ENCODE measurements at places on chromosomes 16 and 17. TPM values are rescaled to one million over a fixed set of nuclear protein-coding genes. Genes with fewer than 3 reads are reported as not detected.

- no peak for DNase-seq
These were observed 2.7 kb downstream of the TBCD start for GRCh38 chr17:82754297-82755208.

DNA sequence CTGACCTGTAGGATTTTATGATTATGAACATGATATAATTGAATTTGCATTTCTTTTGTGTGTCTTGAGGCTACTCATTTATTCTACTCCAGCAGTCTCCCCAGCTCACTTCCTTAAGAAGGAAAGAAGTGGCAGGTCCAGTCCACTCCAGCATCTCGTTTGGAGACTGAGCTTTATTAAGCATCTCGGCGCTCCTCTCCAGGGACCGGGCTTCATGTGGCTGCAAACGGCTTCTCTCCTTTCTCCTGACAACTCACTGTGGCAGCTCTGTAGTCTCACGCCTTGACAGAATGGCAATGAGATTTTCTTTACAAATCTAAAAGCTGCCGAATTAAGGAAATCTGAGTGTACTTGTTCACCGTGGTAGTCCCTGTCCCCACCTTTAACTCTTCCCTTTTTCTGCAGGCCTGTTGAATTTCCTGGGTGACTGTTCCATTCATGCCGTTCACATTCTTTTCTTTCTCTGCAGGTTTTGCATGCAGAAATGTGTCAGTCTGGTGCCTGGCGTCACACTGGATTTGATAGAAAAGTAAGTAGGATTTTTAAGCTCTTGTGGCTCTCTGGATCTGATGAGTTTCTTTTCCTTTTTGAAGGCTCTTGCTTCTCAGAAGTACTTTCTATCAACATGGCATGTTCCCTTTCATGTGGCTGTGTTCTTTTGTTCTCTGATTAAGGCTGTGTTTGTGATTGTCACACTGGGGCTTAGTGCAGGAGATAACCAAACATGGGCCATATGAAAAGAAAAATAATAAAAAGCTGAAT, 200.5 kb upstream of the CHMP6 start:
- no peak for DNase-seq

Gene KIAA0513
- 1.6 TPM for polyA plus RNA-seq

- no peak for DNase-seq
These were observed 571.0 kb upstream of the EEF2KMT start for GRCh38 chr16:5668553-5668952.

Gene XAF1
- 15.2 TPM for polyA plus RNA-seq

- no peak for DNase-seq
These were observed 63.2 kb upstream of the TRAP1 start for GRCh38 chr16:3780570-3780969.

- no peak for DNase-seq
These were observed 1362.0 kb downstream of the CDH8 start for GRCh38 chr16:60674241-60674640.

GRCh38 chr17:75996665-75997590, 3.7 kb upstream of the CDK3 start:
- peak; percentile 22 for DNase-seq

- DNase-seq: no peak
These were observed 21.3 kb downstream of the CIBAR2 start for GRCh38 chr16:85090873-85091521.

GRCh38 chr16:76837872-76838271, 353.1 kb upstream of the MON1B start:
- DNase-seq: no peak

Gene SLC5A10
- polyA plus RNA-seq: 0.12 TPM

GRCh38 chr17:68352041-68352440, 60.7 kb downstream of the ARSG start:
- DNase-seq: no peak

DNA sequence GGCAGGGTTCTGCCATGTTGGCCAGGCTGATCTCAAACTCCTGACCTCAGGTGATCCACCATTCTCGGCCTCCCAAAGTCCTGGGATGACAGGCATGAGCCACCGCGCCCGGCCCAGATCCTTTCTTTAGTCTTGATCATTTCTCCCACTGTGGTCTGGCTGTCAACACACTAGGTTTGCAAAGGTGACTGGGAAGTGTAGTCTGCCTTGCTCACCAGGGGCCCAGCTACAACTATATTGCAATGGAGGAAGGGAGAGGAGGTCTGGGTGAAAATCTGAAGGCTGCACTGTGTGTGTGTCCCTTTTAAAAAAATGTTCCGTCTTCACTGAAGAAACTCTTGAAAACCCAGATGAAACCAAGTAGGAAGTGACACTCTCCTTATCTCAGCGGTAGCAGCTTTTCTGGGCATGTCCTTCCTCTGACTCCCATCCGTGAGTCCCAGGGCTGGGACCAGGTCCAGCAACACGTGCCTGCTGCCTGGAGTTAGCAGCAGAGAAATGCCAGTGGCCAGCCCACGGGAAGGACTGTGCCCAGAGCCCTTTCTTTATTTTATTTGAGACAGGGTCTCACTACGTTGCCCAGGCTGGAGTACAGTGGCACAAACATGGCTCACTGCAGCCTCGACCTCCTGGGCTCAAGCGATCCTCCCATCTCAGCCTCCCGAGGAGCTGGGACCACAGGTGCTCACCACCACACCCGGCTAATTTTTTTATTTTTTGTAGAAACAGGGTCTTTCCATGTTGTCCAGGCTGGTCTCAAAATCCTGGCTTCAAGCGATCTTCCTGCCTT, 17.8 kb upstream of the KIF19 start:
- no peak for DNase-seq

Gene HCRT
- not detected for polyA plus RNA-seq

GRCh38 chr17:50424996-50425681, 879 bp upstream of the ACSF2 start:
- no peak for DNase-seq

Gene SNAI3
- polyA plus RNA-seq: 6.4 TPM

Gene ZNF469
- polyA plus RNA-seq: 5.9 TPM

DNA sequence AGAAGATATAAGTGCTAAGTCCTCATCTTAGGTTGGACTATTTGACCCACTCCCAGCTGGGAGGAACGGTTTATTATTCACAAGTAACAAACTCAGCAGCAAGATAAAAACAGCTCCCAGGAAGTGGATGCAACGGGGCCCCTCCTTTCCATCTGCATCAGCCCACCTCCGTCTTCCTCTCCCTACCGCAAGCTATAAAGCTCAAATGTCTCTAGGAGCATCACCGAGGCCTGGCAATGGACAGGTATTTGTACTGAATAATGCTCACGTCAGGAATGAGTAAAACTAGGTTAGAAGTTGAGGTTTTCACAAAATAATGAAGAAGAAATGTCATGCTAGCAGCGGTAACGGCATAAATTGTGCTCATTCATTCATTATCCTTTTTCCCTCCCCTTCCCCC, 408.7 kb upstream of the PSMD7 start:
- DNase-seq: no peak

GRCh38 chr17:79478051-79478461, 132.8 kb downstream of the RBFOX3 start:
- no peak for DNase-seq

GRCh38 chr17:57927048-57927723, 28.0 kb downstream of the CUEDC1 start:
- no peak for DNase-seq

Measured in hindlimb muscle (tissue), 1 donor.